HS-5 (cell line): ENCODE measurements at places on chromosomes 16 and 17.

DNA sequence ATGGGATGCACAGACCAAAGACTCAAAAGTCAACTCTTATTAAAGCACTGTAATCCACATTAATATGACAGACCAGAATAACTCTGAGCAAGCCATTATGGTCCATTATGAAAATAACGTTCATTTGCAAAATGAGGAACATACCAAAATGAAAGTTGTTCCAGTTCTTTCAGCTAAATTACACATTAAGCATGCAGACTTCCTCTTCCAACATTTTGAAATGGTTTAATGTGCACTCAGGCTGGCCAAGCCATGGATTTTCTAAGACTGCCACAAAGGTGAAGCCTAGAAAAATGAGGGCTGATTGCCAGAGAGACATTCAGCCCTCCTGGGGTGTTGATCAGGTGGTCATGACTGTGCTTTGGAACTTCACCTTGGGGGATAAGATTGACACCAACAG, 56.7 kb upstream of the NOG start:
- DNase-seq, result no peak

DNA sequence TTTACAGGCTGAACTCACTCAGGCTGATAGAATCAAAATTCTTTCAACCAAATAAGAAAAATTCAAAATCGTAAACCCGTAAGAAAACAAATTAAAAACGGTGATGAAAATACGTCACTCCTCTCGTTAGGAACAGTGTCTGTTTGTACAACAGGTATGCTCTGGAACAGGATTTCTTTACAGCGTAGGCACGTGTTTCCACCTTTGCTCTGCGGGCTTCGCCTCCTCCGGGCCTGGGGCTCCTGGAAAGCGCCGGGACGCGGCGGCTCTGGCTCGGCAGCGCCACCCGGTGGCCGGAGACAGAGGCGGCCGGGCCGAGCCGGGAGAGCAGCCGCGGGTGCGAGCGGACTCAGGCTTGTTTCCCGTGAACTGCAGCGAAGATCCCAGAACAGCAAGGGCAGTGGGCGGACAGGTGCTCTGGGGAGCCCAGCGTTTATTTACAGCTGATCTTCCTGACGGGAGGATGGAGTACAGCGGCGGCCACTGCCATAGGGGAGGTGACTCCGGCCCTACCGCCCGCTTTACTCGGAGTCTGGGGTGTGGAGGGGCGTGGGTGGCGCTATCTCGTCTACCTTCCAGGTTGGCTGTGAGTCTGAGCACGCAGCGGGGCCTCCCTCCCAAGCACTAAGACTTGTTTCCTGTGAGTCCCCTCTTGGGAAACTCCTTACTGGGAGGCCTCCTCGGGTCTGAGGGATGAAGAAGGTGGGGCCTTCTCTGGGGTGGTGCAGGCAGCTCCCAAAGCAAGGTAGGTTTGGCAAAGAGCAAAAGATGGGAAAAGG, 40.5 kb upstream of the ATP2A3 start:
- DNase-seq, result no peak

DNA sequence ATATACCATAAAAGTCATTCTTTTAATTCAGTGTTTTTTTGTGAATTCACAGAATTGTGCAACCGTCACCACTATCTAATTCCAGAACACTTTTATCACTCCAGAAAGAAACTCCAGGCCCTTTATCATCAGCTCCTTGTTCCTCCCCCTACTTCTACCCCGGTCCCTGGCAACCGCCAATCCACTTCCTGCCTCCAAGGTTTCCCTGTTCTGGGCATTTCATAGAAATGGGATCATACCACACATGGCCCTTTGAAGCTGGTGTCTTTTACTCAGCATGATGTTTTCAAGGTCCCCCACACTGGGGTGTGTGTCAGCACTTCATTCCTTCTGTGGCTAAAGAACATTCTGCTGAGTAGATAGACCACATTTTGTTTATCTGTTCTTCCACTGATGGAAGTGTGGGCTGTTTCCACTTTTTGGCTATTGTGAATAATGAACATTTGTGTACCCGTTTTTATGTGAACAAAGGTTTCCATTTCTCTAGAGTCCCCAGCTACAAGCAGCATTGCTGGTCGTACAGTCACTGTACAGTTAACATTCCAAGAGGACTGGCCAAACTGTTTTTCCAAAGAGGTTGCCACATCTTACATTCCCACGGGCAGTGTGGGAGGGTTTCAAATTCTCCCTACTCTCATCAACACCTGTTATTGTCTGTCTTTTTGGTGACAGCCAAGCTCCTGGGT, 75.8 kb upstream of the ZNF469 start:
- DNase-seq, result peak; percentile 65

DNA sequence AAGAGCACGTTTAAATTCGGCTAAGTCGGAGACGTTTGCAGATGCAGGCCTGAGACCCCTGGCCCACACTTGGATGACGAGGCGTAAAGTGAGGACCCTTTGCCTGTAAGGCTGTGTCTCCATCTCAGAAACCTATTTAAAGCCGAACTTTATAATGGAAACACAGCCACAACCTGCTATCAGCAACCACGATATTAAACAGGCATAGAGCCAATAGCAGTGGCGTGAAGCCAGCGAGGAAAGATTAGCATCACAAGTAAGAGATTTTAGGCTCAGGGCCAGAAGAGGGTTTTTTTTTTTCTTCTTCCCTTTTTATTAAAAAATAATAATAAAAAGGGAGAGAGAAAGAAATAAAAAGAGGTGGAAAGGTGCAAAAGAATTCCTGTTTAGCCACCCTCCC, 111.3 kb upstream of the NOL11 start:
- DNase-seq, result no peak

DNA sequence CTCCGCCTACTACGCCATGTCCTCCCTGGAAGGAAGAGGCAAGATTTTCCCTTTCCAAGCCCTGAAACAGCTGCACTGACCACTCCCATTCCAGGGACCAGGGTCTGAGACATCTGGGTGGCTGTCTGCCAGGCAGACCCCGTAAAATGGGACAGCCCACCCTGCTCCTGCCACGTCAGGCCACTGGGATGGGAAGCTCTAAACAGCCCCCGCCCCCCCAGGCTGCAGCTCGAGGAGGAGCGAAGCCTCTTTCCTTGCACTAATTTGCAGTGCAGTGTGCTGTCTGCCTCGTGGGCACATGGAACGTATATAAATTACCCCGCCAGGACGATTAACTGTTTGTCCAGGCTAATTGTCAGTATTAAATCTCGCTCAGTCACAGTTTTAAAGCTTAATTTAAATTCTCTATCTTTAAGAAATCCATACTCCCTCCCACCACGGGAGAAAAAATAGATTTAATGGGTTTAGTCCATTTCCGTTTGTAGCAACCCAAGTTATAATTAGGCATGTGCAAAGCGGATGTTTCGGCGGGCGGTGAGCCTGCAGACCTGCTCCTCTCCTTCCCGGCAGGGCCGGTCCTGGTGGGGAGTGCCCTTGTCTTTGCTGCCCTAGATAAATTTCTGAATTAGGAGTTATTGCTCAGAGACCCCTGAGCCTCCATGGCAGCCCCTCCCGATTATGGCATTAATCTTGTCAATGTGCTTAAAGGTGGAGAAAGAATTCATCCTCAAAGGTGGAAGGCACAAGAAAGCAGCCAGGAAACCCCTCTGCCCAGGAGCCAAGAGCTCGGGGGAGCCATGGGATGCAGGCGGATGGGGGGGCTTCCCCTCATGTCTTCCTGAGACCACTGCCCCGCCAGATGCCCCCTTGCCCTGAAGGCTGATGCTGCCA, 268.0 kb upstream of the TNRC6C start:
- DNase-seq, result no peak

DNA sequence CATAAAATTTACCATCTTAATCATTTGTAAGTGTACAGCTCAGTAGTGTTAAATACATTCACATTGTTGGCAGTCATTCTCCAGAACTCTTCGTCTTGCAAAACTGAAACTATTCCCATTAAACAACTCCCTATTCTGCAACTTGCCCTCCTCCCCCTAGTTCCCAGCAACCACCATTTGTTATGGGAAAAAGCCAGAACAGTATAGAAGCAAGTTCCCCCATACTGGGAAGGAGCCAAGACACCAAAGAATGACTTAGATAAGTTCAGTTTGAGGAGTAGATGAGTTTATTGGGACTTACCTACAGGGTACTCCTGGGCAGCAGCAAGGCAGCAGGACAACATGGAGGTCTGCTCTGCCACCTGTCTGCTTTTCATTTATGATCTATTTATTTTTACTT, 39.3 kb upstream of the TEKT1 start:
- no peak for DNase-seq

GRCh38 chr17:56690441-56691291, 97.2 kb downstream of the NOG start:
- no peak for DNase-seq
